ENCODE measurements at places on chromosomes 16 and 17. TPM values are rescaled to one million over a fixed set of nuclear protein-coding genes. Genes with fewer than 3 reads are reported as not detected.

Gene SMIM36
- total RNA-seq, result not detected

Gene SPATA32
- not detected for total RNA-seq

Gene CMTM2
- not detected for total RNA-seq

Gene MPV17L
- 0.15 TPM for total RNA-seq

Gene SYCE1L
- total RNA-seq, result 1.2 TPM

Gene TMEM92
- 0.12 TPM for total RNA-seq

Gene RPH3AL
- total RNA-seq, result 0.70 TPM

Gene PPP1R27
- 0.15 TPM for total RNA-seq

Gene PSMD3
- 57.9 TPM for total RNA-seq
